Hepatocyte (in vitro differentiated cells): ENCODE measurements at places on chromosomes 16 and 17.

GRCh38 chr16:20931066-20931600, 30.6 kb downstream of the LYRM1 start:
- DNase-seq, result no peak

GRCh38 chr17:39995438-39995837, 14.8 kb downstream of the PSMD3 start:
- DNase-seq, result no peak

DNA sequence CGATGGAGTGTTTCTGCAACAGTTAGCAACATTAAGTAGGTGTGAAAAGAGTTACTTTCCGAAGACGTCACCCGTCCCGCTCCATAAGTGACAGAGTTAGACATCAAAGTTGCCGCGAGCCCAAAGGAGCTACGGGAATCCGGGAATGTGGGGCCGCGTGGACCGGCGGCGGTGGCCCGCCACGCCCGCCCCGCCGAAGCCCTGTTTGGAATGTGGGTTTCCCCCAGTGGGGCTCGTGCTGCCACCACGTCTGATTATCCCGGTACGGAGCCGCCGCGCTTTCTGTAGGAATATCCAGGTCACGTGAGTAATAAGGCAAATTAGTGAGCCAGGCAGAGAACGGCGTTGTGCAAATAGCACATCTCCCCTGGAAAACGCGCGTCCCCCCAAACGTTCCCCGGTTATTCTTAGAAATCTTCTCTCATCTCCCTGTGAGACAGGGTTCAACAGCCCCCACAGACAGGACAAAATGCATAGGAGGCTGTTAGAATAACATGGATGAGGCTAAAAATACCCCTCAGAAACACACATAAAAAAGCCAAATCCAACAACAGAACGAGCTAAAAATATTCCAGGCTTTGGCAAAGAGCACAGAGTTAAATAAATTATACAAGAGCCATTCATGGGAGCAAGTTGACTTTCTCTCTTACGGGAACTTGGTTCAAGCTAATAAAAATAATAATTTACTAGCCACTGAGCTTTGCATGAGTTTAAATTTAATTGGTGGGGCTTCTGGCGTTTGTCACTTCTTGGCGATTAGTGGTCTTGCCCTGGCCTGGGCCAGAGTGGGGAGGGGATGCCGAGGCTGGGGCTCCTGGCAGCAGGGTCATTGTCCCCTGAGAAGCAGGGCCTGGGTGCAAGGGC, 8.6 kb downstream of the BAHCC1 start:
- DNase-seq, result no peak

DNA sequence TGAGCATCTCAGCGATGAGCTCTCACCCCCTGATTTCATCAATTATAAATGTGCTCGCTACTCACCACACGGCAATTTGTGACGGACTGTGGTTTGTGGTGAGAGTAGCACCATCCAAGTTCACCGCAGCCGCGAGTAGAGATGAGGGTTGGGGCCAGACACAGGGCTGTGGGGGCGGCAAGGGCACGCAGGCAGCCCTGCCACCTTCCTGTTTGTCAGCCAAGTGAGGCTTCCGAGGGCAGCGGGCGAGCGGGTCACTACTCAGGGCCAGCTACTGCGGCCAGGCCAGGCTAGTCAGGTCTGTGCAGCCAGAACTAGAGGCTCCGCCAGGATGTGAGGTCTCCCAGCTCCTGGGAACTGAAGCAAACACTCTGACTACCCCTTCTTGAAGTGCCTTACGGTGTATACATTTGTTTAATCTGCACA, 39.6 kb upstream of the MEOX1 start:
- DNase-seq, result no peak

DNA sequence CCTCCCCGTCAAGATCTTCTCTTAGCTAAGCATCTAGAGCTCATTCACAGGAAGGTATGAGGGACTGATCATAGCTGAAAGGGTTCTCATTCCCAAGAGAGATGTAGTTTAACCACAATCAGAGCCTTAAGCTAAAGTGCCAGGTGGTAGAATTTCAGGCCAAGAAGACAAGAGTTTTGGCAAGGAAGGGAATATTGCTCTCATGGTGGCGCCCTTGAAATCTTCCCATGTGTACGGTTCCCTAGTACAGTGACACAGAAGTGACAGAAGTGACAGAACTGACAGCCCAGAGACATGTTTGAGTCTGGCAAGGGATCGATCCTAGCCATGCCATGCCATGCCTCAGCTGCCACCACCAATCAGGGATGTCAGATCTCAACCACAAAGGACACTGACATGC, 2.5 kb downstream of the GRIN2C start:
- no peak for DNase-seq

DNA sequence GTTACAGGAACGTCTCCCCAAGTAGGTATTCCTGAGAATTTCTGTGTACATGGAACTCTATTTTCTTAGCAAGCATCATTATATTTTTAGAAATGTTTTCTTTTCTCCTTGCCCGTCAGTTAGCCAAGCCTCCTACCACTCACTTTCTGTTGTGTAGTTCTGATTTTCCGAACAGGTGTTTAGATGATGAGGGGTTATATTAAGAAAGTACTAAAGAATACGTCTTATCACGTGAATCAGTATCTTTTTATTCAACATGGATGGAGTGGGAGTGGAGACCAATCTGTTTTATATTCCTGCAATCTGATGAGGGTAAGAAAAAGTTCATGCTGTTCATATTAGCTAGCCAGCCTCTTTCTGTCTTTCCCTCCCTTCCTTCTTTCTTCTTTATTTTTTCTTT, 29.4 kb downstream of the MSI2 start:
- no peak for DNase-seq

GRCh38 chr17:49881054-49881402, 33.2 kb upstream of the TAC4 start:
- no peak for DNase-seq

DNA sequence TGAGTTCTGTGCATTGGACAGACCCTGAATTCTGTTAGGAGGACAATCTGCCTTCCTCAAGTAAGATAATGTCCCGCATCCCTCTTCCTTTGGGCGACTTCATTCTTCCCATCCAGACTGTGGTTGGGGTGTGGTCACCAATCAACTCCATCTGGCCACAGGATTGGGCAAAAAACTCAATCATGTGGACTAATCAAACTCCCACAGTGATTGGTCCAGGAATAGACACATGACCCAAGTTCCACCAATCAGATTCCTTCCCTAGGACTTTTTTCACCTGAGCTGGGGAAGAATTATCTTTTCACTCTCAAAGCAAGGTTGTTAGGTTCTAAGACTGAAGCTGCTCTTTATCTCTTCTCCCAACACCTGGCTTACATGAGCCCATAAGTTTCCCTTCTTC, 13.2 kb upstream of the NKD1 start:
- DNase-seq, result no peak

- no peak for DNase-seq
Observed at GRCh38 chr17:9790889-9791876, at the start of gene DHRS7C. TSS of gene DHRS7C (minus strand) at chr17:9791592. CDS start at chr17:9791284, 308 bp downstream.

DNA sequence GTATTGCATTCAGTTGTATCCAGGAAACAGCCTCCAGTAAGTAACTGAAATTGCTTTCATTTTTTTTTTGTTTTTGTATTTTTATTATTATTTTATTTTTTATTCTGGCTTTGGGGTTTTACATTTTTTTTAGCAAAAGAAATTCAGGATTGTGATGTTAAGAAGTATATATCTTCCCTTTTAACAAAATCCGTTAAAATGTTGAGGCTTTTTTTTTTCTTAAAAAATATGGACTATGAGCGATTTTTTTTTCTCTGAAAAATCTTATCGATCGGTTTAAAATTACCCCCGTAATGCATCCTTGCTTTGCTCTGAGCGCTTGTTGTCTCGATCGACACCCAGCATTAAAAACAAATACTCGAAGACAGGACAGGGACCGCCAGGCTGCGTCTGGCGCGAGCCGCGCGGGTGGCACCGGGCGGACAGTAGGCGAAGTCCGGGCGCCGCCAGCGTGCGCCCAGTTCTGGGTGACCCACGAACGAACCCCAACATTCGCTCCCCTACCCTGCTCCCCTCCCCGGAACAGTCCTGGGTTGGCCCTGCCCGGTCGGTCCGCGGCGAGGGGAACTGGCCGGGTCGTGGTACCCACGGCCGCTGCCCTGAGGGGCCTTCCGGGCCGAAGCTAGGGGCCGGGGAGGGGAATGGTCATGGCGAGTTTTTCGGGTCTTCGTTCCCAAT, 482 bp downstream of the BAHCC1 start:
- DNase-seq, result no peak

- DNase-seq, result no peak
Observed at GRCh38 chr16:6483469-6484033, 849.1 kb upstream of the RBFOX1 start.

DNA sequence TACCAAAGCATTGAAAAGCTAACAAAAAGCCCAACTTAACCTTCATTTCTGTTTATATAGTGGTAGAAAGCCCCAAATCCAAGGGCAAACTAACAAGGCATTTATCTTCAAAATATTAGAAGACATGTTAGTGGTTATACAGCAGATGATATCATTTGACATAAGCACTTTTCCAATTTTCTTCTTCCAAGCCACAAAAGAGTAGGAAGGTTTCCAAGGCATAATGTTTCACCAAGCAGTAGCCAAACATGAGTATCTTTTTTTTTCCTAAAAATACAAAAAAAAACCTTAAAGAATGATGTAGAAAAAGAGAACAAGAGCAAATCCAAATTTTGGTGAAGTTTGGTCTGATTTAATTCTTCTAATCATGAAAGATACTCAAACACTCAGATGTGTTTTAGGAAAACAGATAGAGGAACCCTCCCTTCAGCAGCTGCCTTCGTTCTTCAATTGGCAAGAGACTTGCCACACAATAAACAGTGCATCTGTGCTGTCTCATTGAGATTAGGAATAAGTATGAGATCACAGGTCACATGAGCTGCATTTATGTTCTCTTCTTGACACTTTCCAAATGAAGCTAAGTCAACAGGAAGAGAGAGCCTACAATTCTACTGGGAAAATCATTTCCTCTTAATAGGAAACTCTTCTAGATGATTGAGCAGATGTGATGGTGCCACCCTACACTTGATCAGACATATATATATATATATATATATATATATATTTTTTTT, 106.7 kb downstream of the TTC19 start:
- peak; percentile 34 for DNase-seq

- no peak for DNase-seq
Observed at GRCh38 chr16:66416136-66416535, 11.0 kb upstream of the BEAN1 start.

DNA sequence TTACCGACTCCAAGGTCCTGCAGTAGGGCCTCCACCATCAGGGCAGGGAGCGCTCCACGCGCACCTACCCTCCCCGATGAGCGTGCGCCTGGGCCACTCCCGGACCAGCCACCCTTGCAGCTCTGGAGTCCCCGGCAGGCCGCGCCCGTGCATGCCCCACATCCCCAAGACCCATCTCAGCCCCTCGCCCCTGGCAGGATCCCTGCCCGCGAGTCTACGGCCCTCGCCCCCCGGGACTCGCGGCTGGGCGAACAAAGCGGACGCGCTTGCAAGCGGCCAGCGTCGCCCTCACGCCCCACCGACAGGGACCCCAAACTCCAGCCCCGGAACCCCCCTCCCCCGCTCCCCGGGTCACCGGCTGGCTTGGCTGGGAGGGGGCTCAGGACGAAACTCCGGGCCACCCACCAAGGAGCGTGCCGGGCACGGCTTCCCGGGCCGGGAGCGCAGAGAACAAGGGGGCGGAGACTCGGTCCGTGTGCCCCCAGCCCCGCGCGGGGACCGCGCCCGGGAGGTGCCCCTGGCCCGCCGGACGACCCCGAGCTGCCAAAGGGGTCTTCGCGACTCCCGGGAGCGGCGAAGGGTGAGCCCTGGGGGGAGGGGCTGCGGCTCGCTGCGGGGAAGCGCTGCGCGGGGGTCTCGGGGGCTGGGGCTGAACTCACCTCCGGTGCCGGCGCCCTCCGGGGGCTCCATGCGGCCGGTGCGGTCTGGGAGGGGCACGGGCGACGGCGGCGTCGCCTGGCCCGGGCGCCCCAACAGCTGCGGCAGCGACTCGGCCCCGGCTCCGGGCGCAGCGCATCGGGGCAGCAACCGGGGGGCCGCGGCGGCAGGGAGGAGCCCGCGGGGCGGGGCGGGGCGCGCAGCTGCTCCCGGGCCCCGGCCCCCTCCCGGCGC, at the start of gene DBNDD1:
Gene DBNDD1, minus strand, starts transcription at position 805 of the 891 bp plus-strand sequence. Its CDS starts 115 bp downstream, at position 690.
- DNase-seq, result peak; percentile 56

DNA sequence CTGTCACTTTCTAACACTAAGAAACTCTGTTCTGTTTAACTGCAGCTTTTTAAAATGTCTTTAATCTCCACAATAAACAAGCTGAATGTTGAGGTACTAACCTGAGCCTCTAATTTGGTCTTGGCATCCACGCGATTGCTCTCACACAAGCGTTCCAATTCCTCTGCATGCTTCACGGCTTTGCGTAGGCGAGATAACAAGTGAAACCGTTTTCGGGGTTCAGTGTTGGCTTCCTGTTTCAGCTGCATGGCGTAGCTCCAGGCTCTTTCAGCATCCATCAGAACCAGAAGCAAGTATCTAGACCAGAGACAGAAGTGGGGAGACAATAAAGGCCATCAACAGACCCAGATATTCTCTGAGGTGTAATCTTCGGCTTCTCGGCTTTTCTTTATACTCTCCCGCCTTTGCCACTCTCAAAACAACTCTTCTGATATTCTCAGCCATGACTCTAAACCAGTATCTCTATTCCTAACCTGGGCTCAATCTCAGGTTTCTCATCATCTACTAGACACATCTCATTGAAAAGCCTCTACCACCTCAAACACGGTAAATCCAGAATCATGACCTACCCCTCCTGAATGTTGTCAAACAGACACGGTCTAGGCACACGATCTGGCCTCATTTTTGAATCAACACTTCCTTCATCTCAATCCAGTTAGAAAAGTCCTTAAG, 8.3 kb downstream of the SRP68 start:
- no peak for DNase-seq

GRCh38 chr17:37710344-37710886, 34.4 kb downstream of the HNF1B start:
- peak; percentile 96 for DNase-seq

DNA sequence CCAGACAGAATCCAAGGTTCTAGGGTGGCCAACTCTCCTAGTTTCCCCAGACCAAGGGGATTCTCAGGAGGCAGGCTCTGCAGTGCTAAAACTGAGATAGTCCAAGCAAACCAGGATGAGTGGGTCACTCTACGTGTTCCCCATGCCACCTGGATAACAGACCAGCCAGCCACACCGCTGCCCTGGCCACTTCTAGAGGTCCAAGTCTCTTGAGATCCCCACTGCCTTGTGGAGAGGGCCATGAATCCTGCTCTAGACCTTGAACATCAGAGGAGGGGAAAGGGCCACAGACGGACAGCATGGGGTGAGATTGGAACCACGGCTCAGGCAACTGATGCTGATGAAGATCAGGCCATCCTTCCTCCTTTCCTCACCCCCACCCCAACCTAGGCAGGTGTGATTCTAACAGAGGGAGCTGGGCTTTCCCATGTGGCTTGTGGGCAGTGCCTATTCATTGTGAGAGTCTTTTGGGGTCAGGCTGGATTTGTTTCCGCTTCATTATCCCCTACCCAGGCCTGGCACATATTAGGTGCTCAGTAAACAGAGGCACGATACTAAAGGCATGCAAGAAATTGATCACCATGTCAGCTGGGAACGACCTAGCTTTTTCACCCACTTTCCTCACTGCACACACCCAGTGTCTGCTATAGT, 16.8 kb upstream of the TVP23A start:
- no peak for DNase-seq

- no peak for DNase-seq
Observed at GRCh38 chr16:78396046-78396445, 296.6 kb downstream of the WWOX start.

- no peak for DNase-seq
Observed at GRCh38 chr17:56119191-56119590, 34.1 kb upstream of the ANKFN1 start.
